Thymus (tissue), 14 donors: ENCODE measurements at places on chromosomes 13 and 19. TPM values are rescaled to one million over a fixed set of nuclear protein-coding genes. Genes with fewer than 3 reads are reported as not detected.

GRCh38 chr13:110132225-110132982 is 174.6 kb downstream of the COL4A1 start:
- H3K4me1 ChIP-seq = peaks cover 8% of the 10 kb centered on the region
- no peaks in the 10 kb centered on the region for H3K36me3 ChIP-seq
- DNase-seq = no peak
- no peaks in the 10 kb centered on the region for H3K27me3 ChIP-seq
- H3K4me3 ChIP-seq = no peak overlapping the region

DNA sequence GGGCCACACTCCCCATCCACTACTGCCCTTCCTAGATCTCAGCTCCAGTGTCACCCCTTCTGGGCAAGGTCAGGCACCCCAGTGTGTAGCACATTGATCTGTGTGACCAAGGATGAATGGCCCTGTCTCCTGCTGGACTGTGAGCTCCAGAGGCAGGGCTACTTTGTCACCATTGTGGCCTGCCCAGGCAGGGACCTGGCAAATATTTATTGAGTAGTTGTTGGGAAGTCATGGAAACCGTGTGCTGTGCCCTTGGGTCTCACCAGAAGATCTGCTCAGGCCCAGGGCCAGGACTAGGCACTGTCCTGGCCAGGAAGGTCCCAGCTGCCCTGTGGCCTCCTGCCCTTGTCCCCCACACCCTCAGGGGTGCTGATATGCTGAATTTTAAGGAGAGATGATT is 10.5 kb downstream of the NACC1 start:
- no peak for DNase-seq
- no peak overlapping the region for H3K27ac ChIP-seq
- peaks cover 2% of the 10 kb centered on the region for H3K4me1 ChIP-seq
- H3K4me3 ChIP-seq = no peak overlapping the region
- peaks cover 11% of the 10 kb centered on the region for H3K36me3 ChIP-seq
- no peaks in the 10 kb centered on the region for H3K27me3 ChIP-seq

DNA sequence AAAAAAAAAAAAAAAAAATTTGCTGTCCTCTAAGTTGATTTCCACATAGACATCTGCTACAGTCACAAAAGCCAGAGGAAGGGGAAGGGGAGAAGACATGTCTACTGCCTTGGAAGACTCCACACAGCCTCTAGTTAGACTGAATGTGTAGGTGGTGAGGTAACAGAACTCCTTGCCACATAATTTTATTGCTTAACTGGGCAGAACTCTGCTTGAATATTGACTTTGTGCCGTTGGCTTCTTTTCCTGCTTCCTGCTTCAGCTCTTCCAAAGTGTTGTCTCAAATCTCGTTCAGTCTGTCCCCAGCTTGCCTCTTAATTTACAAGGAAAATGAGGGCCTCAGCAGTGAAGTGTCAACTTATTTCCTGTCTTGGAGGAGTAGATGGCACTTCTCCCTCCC is 37.1 kb downstream of the ESD start:
- no peak overlapping the region for H3K4me3 ChIP-seq
- no peak overlapping the region for H3K27ac ChIP-seq
- H3K27me3 ChIP-seq = no peaks in the 10 kb centered on the region
- no peaks in the 10 kb centered on the region for H3K4me1 ChIP-seq
- DNase-seq = no peak

Gene CLDN10
- total RNA-seq = 0.94 TPM

Gene DAZAP1
- 67.8 TPM for total RNA-seq
